Astrocyte of the cerebellum (primary cell): ENCODE measurements at places on chromosomes 5 and 9.

DNA sequence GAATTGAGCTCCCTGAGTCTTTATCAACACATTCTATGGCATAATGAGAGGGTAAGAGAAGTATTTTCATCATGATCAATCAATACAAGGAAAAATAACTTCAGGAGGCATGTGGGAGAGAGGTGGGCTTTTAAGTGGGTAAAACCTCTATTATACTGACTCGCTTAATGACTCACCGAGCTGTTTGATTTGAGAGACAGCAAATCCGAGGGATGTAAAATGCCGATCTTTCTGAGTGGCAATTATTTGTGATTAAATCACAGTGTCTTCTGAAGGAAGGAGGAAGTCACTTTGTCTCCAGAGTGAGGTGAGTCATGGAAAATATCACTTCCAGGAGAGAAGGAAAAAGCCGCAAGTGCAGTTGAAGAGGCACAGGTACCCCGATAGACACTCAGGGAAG, 320.4 kb downstream of the DRD1 start:
- DNase-seq, result no peak

GRCh38 chr5:39149966-39150365, 69.4 kb downstream of the FYB1 start:
- DNase-seq, result no peak

GRCh38 chr9:128106940-128107467, 20.5 kb downstream of the PTGES2 start:
- no peak for DNase-seq

GRCh38 chr9:135300346-135301141, 179.0 kb upstream of the PPP1R26 start:
- DNase-seq, result no peak

DNA sequence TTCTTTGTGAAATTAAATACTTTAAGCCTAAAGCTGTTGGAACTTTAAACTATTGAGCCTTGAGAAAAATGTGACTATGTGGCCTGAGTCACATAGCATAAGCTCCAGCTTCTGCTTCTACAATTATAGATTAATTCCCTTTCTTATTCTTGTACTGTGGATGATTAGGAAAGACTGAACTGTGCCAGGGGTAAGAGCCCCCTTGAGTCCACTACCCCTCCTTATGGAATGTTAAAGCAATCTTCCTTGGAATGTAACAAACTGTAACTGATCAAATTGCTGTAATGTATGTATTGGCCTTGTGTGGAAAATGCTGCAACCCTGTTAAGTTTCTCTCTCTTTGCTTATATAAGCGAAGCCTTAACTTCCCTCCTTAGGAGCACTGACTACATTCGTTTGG, 273.2 kb downstream of the FAM170A start:
- DNase-seq, result no peak
